ENCODE measurements at places on chromosomes 6 and 20. TPM values are rescaled to one million over a fixed set of nuclear protein-coding genes. Genes with fewer than 3 reads are reported as not detected.

The JPH2 gene
- polyA plus RNA-seq: 1.6 TPM

The HLA-DQA1 gene
- polyA plus RNA-seq: 1.7 TPM

The TDRD6 gene
- polyA plus RNA-seq: 3.8 TPM

The HIVEP2 gene
- polyA plus RNA-seq: 13.4 TPM

Data from renal pelvis (tissue), 12 donors.